Calu3 (cell line): ENCODE measurements at places on chromosomes 6 and 20. TPM values are rescaled to one million over a fixed set of nuclear protein-coding genes. Genes with fewer than 3 reads are reported as not detected.
A peak's percentile ranks its signal among the peaks of the same experiment; 100 is the strongest.

The DDO gene
- total RNA-seq = 1.6 and 3.1 TPM in 2 replicates

The PTCRA gene
- not detected in 2 replicates for total RNA-seq

The OR2J3 gene
- not detected in 2 replicates for total RNA-seq

- H3K27ac ChIP-seq = no peak overlapping the region
- H3K4me3 ChIP-seq = no peak overlapping the region
- H3K36me3 ChIP-seq = no peaks in the 10 kb centered on the region
- no peak for DNase-seq
- H3K4me1 ChIP-seq = peaks cover 10% of the 10 kb centered on the region
- no peaks in the 10 kb centered on the region for H3K27me3 ChIP-seq
Measured at GRCh38 chr6:139547122-139547776, 172.8 kb upstream of the CITED2 start.

GRCh38 chr6:47094241-47094925, 52.3 kb upstream of the ADGRF1 start:
- H3K27ac ChIP-seq = peak overlapping the region; percentile 85
- DNase-seq = peak; percentile 83
- no peaks in the 10 kb centered on the region for H3K27me3 ChIP-seq
- H3K36me3 ChIP-seq = no peaks in the 10 kb centered on the region
